ENCODE measurements at places on chromosomes 5 and 9. TPM values are rescaled to one million over a fixed set of nuclear protein-coding genes. Genes with fewer than 3 reads are reported as not detected.

GFPT2 gene
- total RNA-seq = 10.2 TPM

ZMYND19 gene
- total RNA-seq = 31.2 TPM

GRCh38 chr9:2559192-2560152 is 62.1 kb upstream of the VLDLR start:
- DNase-seq = no peak

DNA sequence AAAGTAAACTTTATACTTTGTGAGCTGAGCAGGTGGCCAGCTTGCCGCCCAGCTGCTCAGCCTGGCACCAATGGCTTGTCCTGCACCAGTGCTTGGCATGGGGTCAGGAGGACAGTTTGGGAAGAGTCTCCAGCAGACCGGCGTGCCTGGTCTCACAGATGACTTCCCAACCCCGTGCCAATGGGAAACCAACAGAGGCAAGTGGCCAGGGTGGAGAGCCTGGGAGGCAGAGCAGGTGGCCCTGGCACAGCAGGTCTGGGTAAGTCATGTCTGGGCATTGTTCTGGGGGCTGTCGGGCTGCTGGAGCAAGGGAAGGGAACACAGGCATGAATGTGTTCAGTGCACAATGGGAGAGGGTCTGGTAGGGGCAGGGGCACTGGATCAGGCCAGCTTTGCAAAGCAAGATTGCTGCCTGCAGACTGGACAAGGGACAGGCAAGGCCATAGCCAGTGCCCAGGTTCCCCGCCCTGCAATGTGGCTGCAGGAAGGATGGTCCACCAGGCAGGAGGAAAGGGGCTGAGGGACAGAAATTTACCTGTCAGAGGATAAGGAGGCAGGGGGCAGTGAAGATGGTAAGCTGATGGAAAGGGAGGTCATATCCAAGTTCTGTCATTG is 76.2 kb upstream of the ALDH1B1 start:
- no peak for DNase-seq

DNA sequence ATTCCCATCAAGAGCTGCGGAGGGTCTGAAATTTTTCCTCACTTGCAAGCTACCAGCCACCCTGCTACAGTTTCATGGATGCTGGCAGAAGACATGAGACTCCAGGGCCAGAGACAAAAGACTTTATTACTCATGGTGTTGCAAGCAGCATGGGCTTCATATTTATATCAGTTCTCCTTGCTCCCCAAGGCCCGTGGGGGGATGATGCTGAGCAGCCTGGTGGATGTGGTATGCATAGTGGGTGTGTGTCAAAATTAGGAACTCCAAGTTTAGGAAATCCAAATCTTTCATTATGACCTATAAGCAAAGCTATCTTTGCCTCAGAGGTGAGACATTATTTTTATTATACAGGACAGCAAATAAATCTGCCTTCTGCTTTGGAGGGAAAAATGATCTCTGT is 105.7 kb upstream of the ALDH1B1 start:
- no peak for DNase-seq

DNA sequence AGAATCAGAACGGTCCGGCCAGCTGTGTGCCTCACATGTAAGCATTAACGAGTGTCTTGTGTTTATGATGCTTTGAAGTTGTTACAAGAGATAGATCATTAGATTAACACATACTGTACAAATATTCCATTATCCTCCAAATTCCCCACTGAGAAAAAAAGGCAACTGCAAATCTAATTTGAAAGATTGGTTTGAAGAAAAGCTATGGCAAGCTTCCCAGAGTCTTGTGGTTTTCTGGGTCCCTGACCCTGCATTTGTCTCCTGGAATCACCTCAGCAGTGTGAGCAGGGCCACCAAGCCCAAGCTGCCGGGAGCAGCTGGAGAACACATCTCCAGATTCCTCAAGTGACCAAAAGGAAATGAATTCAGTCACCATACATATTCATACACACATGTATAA is 36.9 kb upstream of the ADAMTS16 start:
- no peak for DNase-seq

DNA sequence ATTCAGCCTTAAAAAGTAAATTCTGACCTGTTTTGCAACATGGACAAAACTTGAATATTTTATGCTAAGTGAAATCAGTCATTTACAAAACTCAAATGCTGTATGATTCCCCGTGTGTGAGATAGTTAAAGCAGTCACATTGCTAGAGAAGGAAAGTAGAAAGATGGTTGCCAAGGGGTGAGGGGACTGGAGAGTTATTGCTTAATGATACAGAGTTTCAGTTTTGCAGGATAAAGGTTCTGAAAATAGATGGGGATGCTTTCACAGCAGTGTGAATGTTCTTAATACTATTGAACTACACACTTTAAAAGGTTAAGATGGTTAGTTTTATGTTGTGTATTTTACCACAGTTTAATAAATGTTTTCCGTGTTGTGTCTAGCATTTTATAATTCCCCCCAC is 51.2 kb downstream of the SGCD start:
- no peak for DNase-seq

DNA sequence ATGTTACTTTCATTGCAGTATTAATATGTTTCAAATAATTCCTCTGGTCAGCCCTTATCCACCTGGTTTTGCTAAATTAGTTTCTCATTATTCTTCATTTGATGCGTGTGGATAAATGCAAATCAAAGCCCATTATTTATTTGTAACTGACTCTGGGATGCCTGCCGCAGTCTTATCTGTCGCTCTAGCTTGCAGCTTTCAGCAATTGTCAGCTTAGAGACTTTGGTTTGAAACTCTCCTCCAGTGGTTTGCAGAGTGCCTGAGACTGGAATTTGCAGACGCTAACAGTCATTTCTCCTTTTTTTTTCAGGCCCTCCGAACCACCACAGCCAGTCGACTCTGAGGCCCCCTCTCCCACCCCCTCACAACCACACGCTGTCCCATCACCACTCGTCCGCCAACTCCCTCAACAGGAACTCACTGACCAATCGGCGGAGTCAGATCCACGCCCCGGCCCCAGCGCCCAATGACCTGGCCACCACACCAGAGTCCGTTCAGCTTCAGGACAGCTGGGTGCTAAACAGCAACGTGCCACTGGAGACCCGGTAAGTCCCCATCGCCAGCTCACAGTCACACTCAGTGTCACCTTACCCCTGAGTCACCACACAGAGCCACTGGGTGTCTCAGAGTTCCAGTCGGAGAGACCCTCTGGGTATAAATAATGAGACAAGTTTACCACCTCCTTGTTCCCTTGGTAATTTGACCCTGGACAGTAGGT is 339.0 kb upstream of the WWC1 start:
- no peak for DNase-seq

DAPK1 gene
- total RNA-seq = 63.8 TPM

PRDM9 gene
- not detected for total RNA-seq

DNA sequence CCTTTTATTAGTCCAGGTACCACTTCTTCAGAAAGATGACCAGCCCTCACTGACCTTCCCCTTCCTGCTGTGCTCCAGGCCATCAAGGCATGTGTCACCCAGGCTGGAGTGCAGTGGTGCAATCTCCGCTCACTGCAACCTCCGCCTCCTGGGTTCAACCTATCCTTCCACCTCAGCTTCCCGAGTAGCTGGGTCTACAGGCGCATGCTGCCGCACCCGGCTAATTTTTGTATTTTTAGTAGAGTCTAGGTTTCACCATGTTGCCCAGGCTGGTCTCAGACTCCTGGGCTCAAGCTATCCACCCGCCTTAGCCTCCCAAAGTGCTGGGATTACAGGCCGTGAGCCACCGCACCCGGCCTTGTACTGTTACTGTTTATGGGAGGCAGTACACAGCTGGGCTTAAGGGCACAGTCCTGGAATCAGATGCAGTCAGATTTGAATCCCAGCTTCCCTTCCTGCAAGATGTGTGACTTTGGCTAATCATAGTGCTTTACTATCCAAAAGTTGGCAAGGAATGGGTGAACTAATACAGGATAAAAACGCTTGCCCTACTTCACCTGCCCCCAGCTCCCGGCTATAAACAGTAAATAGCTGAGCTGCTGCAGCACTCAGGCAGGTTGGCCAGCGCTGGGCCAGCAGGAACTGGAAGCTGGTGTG is 483 bp upstream of the EIF4EBP3 start:
- no peak for DNase-seq

DNA sequence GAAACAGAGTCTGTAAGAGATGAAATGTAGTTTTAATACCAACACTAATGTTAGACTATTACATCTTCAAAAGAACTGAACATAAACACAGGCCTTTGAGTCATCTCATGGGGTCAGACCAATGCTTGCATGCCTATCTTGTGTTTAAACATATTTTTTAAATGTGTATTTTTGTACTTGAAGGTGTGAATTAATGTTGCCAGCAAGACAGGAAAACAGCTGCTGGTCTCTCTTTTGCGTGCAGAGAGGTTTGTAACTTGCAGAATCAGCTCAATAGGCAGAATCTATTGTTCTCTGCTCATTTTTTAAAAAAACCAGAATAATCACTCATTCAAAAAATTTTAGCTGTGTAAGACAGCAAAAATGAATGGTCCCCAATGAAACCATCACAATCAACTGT is 180.2 kb downstream of the ALDH1A1 start:
- no peak for DNase-seq

GARIN3 gene
- total RNA-seq = not detected

- no peak for DNase-seq
Measured at GRCh38 chr5:140214831-140215230, 39.8 kb downstream of the CYSTM1 start.

Measured in glomerular endothelial cell (primary cell).